ENCODE measurements at places on chromosomes 16 and 17.

DNA sequence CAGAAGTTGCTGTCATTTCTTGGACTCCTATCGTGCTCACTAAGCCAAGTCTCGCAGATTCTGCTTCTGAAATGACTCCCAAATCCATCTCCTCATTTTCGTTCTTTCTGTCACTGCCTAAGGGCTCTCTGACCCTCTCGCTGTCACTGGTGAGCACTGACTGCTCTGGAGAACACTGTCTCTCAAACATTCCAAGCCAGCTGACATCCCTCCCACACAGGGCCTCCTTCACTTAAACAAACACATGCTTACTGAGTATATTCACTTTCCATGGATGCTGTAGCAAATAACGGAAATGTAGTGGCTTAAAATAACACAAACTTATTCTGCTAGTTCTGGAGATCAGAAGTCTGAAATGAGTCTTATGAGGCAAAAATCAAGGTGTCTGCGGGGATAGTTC is 18.8 kb downstream of the CACNG1 start:
- DNase-seq = no peak

DNA sequence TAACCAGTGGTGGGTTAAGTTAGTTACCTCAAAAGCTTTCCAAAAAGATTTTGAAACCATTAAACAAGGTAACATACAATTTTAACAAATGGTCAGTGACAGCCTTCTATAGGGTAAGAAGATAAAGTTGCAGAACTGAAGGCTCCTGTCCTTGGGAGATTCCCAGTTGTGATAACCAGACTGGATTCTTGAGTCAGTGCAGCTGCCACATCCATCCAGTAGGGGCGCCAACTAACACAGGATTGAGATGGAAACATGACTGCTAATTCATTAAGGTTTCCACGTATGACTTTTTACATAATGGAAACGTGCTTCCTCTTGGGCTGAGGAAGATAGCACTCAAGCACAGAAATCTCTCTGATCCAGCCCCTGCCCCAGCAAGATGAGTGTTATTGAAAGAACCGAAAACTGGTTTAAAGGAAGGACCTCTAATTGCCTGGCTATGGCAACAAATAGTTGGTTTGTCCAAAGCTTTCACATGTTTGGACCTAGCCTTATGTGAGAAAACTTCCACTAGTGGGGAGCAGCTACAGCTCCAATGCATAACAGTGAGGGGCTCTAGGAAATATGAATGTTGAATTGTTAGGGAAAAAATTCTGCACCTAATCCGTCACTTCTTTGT is 269.8 kb upstream of the MYOCD start:
- DNase-seq = peak; percentile 56

GRCh38 chr16:76532188-76532973 is 255.2 kb downstream of the CNTNAP4 start:
- no peak for DNase-seq

- no peak for DNase-seq
Measured at GRCh38 chr17:64002658-64003525, 4.7 kb downstream of the PRR29 start.

DNA sequence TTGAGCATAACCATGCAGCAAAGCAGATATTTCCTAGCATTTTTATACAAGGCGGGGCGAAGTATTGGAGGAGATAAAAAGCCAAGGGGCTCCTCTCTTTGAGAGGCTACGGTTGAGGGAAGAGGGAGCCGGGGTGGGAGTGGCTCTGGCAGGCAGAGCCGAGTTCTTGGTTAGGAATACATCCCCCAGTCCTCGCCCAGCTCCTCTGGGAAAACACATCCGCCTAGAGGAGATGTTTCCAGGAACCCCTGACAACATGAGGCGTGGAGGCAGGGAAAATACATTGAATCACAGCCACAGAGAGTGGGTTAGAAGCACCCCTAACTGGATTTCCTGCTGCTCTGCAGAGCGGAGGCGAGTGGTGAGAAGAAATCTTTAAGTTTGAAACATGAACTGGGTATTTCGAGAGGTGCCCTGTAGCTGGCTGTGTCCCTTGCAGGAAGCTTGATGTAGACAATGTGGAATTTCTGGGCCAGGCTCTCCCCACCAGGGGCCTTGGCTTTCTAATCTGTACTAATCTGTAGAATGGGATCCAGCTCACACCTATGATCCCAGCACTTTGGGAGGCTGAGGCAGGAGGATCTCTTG is 27.3 kb downstream of the TTYH2 start:
- DNase-seq = no peak

- peak; percentile 87 for DNase-seq
Measured at GRCh38 chr17:38674749-38675615, at the start of gene EPOP. TSS of gene EPOP (minus strand) at chr17:38674957. CDS start at chr17:38674495, 462 bp downstream.

GRCh38 chr16:85377388-85378144 is 235.6 kb upstream of the GSE1 start:
- DNase-seq = peak; percentile 87

- no peak for DNase-seq
Measured at GRCh38 chr16:3520413-3520812, 19.6 kb downstream of the CLUAP1 start.

DNA sequence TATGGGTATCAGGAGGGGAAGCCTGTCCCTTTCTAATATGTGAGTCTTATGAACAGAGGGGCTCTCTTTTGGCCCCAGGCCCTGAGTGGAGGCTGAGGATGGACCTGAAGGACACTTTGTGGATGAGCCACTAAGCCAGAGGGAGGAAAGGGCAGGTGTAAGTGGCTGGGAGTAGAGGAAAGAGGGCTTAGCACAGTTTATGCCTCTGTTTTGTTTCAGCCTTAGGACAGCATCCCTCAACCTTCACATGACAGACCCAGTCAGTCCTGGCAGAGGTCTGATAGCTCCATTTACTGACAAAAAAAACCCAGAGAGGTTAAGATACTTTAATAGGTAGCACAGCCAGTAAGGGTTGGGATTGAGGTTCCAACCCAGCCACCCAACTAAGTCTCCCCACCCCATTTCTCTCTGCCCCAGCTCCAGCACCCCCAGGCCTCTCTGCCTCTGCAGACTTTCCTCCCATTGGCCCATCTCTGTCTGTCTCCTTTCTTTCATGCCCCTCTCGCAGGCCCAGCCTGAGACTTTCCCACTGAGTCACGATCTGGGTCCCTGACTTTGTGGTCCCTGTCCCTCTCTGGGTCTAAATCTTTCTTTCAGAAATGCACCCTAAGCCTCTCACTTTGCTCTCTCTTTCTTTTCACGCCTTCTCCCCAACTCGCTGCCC is 4.7 kb upstream of the TBX21 start:
- DNase-seq = no peak

- peak; percentile 14 for DNase-seq
Measured at GRCh38 chr17:56629531-56630075, 36.1 kb downstream of the NOG start.

DNA sequence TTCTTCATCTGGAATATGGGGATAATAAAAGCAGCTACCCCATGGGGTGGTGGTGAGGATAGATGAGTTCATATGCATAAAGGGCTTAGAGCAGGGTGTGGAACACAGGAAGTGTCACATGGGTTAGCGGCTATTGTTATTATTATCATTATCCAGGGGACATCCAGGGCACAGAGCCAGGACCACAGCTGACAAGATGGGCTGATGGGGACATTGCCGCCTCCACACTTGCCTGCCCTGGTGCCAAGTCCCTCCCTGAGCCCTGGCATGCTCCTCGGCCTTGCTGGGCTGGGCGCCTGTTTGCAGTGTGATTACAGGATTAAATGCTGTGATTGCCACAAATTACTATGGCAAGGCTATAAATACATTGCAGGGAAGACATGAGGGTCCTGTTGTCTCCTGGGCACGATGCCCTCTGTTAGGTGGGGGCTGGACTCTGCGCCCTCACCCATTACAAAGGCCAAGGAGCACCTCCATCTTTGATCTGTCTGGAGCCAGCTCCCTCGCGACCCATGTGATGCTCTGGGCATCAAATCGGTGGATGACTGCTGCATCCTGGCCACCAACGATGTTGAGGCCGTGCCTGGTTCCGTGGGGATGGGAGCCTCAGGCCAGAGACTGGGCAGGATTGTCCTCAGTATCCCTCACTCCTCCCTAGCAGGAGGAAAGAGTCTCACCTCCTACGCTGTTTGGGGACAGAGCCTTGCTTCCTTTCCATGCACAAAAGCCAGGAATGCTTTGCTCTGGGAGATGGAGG is 43.2 kb downstream of the PIMREG start:
- DNase-seq = no peak

- no peak for DNase-seq
Measured at GRCh38 chr16:74836111-74836671, 61.6 kb upstream of the FA2H start.

DNA sequence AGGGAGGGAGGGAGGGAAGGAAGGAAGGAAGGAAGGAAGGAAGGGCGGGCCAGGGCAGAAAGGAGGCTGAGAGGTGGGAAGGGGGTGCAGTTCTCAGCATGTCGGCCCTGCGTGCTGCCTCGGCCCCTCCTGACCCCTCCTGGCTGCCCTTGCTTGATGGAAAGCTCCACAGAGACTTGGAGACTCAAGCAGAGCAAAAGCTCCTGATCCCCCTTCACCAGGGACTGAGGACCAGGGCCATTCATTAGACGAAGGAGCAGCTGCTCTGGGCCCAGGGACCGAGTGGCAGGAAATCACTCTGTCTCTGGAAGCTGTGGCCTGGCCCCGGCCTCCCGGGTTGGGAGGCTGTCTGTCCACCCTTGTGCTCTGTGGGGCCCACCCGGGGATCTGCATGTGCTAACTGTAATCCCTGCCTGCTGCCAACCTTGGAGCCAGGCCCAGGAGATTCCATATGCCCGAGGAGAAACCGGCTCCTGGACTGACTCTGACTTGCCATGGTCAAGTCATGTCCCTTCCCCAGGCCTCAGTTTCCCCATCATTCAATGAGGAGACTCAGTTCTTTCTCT is 27.4 kb upstream of the C1QL1 start:
- DNase-seq = no peak

- no peak for DNase-seq
Measured at GRCh38 chr17:65707780-65708179, 146.3 kb upstream of the AXIN2 start.

DNA sequence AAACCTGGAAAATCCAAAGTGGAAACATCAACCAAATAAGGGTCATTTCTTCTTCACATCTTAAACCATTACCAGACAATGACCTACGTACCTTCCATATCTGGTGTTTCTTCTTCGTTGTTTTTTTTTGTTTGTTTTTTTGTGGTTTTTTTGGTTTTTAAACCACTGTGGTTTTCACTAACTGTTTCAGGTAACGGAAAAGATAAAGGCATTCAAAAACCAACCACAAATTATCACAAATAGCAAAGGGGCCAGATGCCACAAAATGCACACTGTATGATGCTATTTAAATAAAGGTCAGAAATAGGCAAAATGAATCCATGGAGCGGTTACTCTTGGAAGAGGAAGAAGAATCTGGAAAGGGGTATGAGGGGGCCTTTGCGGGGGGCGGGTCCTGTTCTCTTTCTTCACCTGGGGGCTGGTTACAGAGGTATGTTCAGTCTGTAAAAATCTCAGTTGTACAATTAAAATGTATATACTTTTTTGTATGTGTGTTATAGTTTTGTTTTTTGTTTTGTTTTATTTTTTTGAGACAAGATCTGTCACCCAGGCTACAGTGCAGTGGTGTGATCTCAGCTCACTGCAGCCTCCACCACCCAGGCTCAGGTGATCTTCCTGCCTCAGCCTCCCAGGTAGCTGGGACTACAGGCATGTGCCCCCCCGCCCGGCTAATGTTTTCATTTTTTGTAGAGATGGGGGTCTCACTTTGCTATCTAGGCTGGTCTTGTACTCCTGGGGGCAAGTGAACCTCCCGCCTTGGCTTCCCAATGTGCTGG is 29.6 kb downstream of the LITAF start:
- DNase-seq = peak; percentile 35

DNA sequence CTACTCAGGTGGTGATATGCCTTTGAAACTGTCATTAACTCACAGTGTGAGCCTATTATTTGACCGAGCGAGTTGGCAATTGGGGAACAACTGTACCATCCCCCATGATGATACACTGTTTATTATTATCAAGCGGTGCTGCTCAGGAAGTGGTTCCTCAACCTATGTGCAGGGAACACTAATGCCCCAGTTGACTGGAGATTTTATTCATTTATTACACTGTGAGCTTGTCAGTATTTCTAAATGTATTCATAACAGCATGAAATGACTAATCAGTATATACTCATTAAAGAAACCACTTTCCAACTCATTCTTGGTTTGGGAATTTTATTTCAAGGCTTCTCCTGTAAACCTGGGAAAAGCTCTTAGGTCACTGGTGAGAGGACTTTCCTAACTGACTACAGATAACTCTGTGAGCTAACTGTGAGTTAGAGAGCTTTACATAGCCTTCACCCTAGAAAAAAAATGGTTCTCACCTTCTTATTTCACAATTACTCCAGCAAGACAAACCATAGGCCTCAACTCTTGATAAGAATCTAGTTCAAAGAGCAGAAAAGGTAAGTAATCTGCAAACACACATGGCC is 42.4 kb downstream of the NXPH3 start:
- DNase-seq = no peak

DNA sequence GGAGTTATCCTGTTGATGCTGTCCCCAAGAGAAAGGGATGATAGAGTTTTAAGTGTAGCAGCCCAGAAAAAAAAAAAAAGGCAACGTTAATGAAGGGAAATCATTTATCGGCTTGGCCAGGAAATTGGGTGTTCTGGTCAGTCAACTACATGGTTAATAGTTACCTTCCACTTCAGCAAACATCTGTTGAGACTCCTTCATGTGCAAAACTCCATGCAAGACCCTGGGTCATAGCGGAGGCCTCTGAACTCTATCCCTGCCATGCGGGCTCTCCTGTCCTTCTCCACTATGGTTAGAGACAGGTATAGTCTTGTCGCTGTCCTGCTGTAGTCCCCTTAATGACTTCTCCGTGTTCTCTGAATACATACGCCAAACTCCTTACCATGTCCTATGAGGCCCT is 3.5 kb upstream of the LYRM9 start:
- no peak for DNase-seq

- DNase-seq = no peak
Measured at GRCh38 chr17:51736356-51736755, 422.2 kb downstream of the CA10 start.

DNA sequence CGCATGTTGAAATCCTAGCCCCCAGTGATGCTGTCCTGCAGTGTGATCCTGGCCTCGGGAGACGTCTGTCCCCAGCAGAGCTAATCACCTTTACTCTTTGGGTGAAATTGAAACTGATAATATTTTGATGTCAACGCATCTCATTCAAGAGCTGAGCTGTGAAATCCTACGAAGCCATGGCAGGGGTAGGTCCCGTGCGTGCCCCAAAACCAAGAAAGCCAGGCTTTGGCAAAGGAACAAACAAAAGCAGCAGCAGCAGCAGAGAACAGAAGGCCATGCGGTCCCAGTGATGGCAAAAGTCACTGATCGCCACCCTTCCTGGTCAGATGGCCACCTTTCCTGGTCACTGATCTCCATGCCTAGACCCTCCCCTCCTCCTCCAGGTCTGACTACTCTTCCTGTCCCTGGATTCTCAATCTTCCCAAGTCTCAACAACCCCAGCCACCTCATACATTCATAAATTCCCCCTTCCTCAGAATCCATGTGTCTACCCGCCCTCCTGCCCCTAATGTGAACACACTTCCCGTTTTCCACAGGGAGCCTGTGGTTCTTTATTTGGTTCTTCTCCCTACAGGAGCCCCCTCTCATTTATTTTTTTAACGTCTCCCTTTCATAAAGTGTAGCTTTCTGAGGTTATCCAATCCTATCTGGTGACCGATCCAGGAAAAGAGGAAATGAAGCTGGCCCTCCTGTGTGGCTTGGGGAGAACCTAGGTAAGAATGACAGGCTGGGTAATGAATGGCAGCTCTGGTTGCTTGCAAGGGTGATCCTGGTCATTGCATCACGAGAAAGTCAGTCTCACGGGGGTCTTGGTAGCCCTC is 50.3 kb downstream of the CPPED1 start:
- DNase-seq = no peak
